ENCODE measurements at places on chromosomes 1 and 21.

GRCh38 chr1:200405264-200405663 lies 4.6 kb downstream of the ZNF281 start:
- no peak for DNase-seq

GRCh38 chr1:202085682-202086373 lies 36.9 kb upstream of the GPR37L1 start:
- DNase-seq = no peak

DNA sequence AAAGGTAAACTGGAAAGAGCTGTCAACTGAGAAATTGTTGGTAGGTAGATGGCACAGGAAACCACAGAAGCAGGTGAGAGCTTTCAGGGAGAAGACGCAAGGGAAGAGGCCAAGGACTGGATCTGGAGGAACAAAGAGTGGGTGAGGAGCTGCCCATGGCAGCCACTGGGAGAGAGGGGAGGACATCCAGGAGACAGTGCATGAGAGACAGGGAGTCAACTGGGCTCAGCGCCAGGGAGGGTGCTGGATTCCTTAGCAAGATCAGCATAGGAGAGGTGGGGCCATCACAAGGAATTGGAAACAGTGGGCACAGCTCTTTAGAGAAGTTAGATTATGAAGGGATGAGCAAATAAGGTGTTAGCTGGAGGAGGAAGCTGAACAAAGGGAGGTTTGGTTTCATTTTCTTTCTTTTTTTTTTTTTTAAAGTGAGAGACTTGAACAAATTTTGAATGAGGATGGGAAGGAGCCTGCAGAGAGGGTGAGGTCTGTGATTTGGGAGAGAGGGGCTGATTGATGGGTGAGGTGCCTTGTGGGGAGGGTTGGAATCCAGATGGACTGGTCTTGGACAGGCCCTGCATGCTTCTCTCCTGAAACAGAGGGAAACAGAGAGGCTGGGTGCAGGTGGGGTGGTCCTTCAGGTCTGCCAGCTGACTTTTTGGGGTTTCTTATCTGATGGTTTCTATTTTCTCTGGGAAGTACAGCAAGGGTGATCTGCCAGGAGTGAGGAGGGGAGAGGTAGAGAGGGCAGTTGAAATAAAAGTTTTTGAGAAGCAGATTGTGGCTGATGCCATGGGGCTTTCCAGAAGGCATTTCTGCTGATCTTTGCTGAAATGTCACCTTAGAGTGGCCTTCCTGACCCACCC lies 5.4 kb downstream of the CYP4B1 start:
- no peak for DNase-seq

DNA sequence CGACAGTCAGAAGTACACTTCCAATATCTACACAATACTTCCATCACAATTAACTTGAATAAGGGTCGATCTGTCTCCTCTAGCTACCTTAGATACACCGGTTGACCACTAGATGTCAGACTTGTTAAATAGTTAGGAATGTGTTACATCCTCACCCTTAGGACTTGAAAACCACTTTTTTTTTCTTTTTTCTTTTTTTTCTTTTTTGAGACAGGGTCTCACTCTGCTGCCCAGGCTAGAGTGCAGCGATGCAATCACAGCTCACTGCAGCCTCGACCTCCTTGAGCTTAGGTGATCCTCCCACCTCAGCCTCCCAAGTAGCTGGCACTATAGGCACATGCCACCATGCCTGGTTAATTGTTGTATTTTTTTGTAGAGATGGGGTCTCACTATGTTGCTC lies 120.4 kb upstream of the GREM2 start:
- DNase-seq = no peak

- DNase-seq = no peak
Measured at GRCh38 chr1:193462629-193463320, 276.4 kb upstream of the B3GALT2 start.

DNA sequence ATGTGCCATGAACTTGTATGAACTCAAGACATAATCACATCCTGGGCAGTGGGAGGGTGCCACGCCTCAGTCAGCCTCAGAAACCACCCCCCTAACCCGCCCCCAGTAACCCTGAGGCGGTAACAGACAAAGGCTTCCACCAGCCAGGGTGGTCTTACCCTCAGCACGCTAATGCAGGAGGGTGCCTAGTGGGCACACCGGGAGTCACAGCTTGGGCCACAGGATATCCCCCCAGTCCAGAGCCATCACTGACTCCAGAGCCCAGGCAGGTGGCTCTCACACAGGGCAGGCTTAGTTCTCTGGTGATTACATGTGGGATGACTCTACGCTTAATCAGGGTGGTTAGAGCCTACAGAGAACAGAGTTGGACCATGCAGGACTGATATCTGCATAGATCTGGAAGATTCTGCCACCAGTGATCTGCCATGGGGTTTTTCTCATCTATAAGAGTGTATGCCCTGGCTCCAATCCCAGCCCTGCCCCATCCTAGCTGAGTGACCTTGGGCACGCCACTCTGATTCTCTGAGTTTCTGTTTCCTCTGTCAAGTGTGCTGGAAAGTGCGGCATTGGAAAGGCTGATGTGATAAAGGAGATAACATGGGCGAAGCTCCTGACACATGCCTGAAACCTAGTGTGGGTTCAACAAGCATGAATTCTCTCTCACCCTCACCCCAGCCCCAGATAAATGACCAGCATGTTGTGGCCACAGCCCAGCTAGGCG lies 27.3 kb downstream of the OPTC start:
- DNase-seq = no peak

DNA sequence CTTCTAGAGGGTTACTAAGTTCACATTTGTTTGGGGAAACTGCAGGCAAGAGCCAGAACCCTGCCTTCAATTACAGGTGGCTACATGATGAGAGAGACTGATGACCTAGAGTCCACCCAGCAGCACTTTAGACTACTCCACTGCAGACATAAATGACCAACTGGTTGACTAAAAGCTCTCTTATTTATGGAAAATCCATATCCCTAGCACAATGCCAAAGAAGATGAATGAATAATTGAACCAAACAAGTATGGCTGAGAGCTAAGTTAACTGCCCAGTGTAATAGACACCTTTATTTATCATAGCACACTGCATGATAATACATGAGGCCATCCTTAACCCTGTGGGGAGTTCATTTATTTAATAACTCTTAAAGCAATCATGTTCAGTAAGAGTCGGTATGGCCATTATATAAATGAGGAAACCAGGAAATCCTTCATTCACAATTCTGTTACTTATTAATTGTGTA lies 60.4 kb downstream of the IL12RB2 start:
- DNase-seq = no peak

- DNase-seq = no peak
Measured at GRCh38 chr1:86153836-86154235, 2.7 kb downstream of the COL24A1 start.

DNA sequence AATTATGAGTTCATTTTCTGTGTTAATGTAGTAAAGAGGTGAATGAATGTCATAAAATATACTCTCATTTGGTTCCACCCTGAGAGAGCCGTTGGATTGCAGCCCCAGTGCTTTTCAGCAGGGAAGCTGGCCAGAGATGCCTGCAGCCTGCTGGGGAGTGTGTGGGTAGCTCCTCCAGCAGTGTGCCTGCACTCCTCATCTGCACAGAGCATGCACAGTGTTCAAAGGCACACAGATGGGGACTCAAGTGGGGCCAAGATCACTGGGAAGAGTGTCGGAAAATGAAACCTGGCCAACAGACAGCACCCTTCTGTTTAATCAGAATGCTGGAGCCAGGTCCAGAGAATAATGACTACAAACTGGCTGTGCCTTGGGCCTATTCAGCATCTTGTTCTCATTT lies 206.8 kb downstream of the ST6GALNAC3 start:
- no peak for DNase-seq

DNA sequence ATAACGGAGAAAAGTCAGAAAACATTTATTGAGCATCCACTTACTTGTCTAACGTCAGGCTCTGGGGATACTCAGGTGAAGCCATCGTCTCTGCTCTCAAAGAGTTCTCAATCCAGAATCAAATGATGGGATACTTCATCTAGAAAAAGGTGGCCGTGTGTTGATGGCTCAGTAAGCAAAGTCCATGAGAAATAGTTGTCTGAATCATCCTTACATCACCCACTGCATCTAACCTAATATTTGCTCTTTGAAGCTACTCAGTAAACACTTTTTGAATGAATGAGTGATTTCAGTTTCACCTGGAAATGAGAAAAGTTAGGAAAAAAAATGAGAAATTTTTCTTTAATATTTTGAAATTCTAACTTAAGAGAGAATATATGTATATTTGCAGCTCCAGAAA lies 155.3 kb upstream of the PKN2 start:
- no peak for DNase-seq

- DNase-seq = no peak
Measured at GRCh38 chr1:247286134-247286670, 30.3 kb downstream of the VN1R5 start.

DNA sequence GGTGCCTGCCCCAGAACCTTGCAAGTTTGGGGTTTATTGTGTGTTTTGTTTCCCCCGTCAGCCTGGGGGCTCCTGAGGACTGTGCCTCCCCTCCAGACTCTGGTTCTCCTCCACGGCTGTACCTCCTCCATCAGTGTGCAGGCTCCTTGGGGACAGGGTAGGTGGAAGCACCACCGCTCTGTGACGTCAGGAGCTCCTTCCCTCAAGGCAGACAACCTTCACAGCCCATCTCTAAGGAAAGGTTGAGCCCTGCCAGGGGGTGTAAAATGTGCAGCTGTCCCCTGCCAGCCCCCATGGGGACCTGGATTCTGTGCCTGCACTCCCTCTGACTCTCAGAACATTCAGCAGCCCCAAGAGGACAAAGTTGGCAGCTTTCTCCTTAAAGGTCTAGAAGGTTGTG lies 465 bp upstream of the HSPB7 start:
- DNase-seq = no peak

DNA sequence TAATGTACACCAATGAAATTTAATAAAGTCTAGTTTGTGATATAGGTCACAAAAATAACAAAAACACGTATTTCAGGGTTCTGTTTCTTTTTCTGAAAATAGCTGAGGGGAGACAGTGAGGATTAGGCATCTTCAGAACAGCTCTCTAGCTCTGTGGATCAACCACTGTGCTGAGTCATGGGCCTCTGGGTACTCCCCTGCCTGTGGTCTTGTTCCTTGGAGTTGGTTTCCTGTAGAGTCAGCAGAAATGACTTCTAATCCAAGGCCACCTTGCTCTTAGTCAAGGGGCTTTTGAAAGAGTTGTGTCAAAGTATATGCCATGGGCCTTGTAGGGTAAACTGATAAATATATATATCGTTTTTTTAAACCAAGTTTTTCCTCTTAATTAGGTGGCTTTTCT lies 141.8 kb upstream of the ZRANB2 start:
- DNase-seq = no peak

DNA sequence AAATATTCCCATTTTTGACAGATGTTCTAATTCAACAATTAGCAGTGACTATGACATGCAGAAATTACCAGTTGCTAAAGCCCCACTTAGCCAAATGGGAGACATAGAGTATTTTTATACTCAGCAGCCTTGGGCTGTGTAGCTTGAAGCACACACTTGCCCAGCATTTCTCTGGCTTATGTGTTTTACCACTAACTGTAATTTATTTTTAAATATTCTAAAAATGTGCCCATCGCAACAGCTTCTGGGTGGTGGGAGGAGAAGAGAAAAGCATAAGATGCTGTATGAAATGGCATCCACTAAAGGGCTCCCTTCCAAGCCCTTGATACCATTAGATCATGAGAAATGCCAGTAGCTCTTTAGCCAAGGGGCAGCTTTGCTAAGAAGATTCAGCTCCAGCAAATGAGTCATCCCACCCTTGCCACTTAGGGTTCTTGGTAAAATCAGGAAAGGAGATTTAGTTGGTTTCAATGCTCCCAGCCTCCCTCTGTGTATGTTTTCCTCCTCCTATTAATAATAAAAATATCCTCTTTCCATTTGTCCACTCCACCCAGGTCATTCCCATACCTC lies 462.7 kb upstream of the DEPDC1 start:
- no peak for DNase-seq

- DNase-seq = peak; percentile 6
Measured at GRCh38 chr1:206050655-206051235, 2.2 kb upstream of the RHEX start.

DNA sequence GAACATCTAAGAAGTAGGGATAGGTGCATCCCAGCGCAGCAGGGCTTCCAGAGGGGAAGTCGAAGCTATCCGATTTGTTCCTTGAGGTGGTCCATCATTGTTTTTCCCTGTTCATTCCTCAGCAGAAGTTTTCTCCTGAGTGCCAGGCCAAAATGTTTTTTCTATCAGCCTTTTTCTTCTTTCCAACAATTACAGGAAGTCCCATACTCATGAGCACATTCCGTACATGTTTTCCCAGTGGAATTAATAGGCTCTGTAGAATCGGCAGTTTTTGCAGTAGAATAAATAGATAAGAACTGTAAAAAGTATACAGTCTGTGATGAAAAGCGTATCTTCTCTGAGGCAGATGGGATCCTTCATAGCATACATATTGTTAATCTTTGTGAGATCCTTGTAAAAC lies 24.8 kb downstream of the CD101 start:
- no peak for DNase-seq

DNA sequence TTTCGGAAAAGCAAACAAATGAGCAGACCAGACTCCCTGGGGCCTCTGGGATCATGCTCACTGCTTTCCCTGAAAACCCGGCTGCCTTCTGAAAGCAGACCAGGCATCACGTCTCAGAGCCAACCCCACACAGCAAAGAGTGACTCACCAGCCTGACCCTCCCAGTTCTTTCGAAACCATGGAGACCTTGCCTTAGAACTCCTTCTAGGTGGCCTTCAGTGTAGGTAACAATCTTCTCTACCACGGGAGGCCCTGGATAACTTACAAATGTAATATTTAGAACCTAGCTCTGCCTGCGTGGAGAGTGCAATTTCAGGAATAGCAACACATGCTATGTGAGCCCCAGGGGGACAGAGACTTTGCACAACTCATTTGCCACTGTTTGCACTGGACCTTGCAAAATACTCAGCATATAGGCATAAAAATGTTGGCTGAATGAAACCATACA lies 105.2 kb downstream of the SUSD4 start:
- no peak for DNase-seq

- DNase-seq = no peak
Measured at GRCh38 chr1:30762152-30762929, 4.8 kb upstream of the LAPTM5 start.

DNA sequence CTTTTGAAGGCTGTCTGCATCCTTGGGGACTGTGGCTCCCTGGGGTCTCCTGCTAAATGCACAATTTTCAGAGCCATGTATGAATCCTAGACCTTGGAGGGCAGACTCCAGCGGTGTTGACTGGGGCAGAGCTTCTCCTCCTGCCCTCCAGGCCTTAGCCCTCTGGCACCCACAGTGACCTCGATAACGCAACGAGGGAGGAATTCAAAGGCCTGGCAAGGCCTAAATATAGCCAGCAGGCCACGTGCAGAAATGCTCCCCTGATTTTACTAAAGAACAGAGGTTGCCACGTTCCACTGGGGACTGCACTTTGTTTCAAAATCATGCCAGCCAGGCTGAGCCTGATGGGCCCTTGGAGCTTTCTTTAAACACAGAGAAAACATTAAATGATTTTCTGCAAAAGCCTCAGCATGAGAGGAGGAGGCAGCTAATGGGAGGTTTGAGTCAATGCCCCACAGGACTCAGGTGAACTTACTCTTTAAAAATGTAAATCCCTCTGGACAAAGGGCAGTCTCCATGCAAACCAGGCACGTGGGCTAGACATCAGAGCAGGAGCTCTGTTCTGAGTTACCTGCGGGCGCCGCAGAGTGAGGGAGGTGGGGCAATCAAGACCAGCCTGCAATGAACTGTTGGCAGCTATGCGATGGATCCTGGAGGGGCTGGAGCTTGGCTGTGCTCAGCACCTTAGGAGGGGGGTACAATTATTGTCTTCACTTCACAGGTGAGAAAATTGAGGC lies 28.0 kb downstream of the GRIK3 start:
- DNase-seq = no peak

GRCh38 chr21:33067457-33067856 lies 2.5 kb upstream of the OLIG1 start:
- no peak for DNase-seq

GRCh38 chr1:99964806-99965205 lies 5.0 kb upstream of the SLC35A3 start:
- DNase-seq = no peak
